Small intestine (tissue), 16 donors: ENCODE measurements at places on chromosomes 13 and 19.

- DNase-seq = no peak
Observed at GRCh38 chr13:59774491-59774971, 389.2 kb downstream of the DIAPH3 start.

GRCh38 chr13:70043685-70044084, 63.9 kb upstream of the ATXN8OS start:
- no peak for DNase-seq

- DNase-seq = peak; percentile 84
Observed at GRCh38 chr19:15555759-15556633, 47.7 kb downstream of the CYP4F22 start.

GRCh38 chr19:4077800-4078684, 11.3 kb upstream of the ZBTB7A start:
- peak; percentile 83 for DNase-seq

GRCh38 chr13:99085139-99085807, 107.4 kb upstream of the DOCK9 start:
- peak; percentile 23 for DNase-seq

DNA sequence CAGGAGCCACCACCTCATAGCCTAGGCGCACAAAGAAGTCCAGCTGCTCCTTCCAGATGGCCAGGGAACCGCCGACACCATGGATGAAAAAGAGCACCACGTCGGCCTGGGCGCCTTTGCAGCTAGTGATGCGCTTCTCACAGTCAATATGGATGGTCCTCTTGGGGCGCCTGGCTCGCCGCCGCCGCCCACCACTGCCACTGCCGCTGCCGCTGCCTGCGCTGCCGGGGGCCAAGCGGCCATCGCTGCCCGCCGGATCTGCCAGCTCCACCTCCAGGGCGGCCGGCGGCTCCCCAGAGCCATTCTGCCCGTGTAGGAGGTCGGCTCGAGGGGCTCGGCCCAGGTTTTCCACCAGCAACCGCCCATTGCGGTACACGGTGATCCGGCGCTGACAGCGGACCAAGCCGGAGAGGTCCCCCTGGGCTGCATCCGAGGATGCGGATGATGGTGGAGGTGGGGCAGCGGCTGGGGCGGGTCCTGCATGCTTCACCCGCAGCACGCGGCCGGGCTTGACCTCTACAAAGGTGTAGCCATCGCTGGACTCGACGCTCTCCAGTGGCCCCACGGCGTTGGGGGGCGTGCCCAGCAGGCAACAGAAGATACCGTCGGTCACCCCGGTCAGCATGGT, 2.1 kb downstream of the ABHD8 start:
- DNase-seq = no peak

- no peak for DNase-seq
Observed at GRCh38 chr19:13207237-13207845, 57.1 kb downstream of the IER2 start.

GRCh38 chr13:97344265-97345175, 89.4 kb upstream of the RAP2A start:
- peak; percentile 77 for DNase-seq

GRCh38 chr19:2628597-2628996, 73.9 kb downstream of the GNG7 start:
- no peak for DNase-seq

DNA sequence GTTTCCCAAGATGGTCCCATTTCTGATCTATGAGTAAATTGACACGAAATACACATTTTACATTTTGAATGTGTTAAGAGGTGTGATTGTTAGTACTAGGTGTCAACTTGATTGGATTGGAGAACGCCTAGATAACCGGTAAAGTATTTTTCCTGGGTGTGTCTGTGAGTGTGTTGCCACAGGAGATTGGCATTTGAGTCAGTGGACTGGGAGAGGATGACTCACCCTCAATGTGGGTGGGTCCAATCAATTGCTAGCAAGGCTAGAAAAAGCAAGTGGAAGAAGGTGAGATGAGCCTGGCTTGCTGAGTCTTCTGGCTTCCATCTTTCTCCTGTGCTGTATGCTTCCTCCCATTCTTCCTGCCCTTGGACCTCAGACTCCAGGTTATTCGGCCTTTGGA, 960.7 kb upstream of the PCDH9 start:
- DNase-seq = peak; percentile 2

DNA sequence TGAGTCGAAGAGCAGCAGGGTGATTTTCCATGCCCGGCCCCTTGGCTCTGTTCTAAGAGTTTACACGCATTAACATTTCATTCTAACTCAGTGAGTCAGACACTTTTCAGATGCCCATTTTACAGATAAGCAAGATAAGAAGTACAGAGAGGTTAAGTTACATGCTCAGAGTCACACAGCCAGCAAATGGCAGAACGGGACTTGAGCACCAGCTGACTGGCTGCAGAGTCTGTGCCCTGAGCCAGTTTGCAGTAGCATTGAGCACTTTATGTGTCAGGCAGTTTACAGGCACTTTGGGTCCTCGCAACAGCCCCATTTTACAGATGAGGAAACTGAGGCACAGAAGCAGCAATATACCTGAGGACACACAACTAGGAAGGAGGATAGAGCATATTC, 19.0 kb downstream of the CCDC8 start:
- no peak for DNase-seq
